Chondrocyte (in vitro differentiated cells): ENCODE measurements at places on chromosomes 7 and 10. TPM values are rescaled to one million over a fixed set of nuclear protein-coding genes. Genes with fewer than 3 reads are reported as not detected.

The CARD11 gene
- total RNA-seq: 0.39 to 1.8 TPM (median 1.7 TPM) in 3 replicates

DNA sequence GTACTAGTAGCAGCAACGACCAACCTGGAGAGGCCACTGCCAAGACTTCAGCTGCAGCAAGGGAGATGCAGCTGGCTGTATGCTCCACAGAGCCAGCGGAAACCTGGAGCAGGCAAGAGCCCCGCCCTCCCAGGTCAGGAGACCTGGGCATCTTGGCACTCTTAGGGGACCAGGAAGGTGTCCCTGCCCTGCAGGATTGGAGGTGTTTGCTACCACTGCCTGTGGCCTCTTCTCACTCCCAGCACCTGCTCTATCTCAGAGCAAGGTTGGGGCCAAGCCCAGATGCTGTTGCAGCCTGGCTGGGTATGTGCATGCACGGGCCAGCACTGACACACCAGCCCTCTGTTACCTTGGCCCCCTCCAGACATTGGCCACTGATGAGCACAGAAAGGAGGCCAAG is 1512.8 kb downstream of the REEP3 start:
- no peak overlapping the region for H3K27ac ChIP-seq
- DNase-seq: peak; percentile 77
- H3K36me3 ChIP-seq: peaks cover 1% of the 10 kb centered on the region
- H3K4me3 ChIP-seq: no peak overlapping the region
- no peaks in the 10 kb centered on the region for H3K27me3 ChIP-seq

DNA sequence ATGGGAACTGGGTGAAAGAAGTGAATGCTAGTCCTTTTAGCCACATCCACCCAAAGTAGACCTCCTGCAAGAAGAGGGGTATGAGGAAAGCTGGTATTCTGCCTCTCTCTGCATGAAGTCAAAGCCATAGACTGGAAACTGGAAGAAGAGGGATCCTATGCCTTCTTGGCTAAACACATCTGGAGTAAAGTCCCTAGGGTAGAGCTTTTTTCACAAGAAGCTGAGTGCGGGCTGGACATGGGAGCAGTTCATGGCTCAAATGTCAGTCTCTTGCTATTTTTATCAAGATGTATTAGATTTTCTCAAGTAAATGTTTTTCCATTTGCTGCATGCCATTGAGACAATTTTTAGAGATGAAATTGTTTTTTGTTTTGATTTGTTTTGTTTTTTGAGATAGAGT is 206.5 kb upstream of the TMEM72 start:
- H3K27me3 ChIP-seq: no peaks in the 10 kb centered on the region
- H3K27ac ChIP-seq: no peak overlapping the region
- peaks cover 51% of the 10 kb centered on the region for H3K4me1 ChIP-seq
- DNase-seq: no peak
- peaks cover 4% of the 10 kb centered on the region for H3K36me3 ChIP-seq

DNA sequence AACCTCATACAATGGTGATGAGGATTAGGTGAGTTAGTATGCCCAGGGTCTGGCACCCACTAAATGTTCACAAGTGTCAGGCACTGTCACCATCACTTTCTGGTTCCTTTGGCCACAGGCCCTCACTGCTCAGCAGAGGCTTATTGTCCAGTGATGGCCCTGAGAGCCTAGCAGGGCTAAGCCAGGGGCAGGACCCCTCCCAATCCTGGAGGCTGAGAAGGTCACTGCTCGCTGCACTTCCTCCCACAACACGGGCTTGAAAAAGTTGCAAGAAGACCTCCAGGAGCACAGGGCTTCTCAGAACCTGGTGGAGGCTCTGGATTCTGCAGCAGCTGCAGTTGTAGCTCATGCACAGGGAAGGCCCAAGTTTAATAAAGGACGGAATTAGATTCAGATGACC is 48.1 kb downstream of the DRGX start:
- no peak overlapping the region for H3K4me3 ChIP-seq
- no peaks in the 10 kb centered on the region for H3K36me3 ChIP-seq
- no peaks in the 10 kb centered on the region for H3K27me3 ChIP-seq
- no peaks in the 10 kb centered on the region for H3K4me1 ChIP-seq
- no peak for DNase-seq

DNA sequence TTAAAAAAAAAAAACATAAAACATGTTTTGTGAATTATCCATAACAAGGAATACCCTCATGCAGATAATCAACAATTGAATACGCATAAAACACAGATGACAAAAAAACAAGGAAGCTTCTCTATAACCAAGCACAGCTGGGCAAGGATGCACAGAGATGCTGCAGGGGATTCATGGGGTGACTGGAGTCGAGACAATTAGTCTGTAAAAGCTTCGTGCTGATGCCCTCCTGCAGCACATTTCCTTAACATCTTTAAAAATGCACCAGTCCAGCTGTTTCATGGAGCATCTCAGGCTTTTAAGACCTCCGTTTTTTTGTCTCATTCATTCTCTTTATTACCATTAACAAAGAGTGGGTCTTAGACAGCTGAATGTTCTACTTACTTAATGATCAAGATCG is 794.0 kb upstream of the C7orf33 start:
- no peaks in the 10 kb centered on the region for H3K4me1 ChIP-seq
- H3K27me3 ChIP-seq: peaks cover 1% of the 10 kb centered on the region
- H3K4me3 ChIP-seq: no peak overlapping the region
- H3K36me3 ChIP-seq: peaks cover 1% of the 10 kb centered on the region

DNA sequence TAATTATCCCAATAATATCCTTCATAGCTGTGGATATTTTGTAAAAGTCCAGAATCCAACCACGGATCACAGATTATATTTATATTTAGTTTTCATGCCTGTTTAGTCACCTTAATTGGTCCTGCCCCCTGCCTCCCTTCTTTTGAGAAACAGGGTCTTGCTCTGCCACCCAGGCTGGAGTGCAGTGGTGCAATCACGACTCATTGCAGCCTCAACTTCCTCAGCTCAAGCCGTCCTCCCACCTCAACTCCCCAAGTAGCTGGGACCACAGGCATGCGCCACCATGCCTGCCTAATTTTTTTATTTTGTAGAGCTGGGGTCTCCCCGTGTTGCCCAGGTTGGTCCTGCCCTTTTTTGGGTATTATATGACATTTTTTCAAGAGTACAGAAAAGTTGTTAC is 129.4 kb downstream of the KAT6B start:
- H3K27me3 ChIP-seq: no peaks in the 10 kb centered on the region
- no peak for DNase-seq
- peaks cover 16% of the 10 kb centered on the region for H3K4me1 ChIP-seq

DNA sequence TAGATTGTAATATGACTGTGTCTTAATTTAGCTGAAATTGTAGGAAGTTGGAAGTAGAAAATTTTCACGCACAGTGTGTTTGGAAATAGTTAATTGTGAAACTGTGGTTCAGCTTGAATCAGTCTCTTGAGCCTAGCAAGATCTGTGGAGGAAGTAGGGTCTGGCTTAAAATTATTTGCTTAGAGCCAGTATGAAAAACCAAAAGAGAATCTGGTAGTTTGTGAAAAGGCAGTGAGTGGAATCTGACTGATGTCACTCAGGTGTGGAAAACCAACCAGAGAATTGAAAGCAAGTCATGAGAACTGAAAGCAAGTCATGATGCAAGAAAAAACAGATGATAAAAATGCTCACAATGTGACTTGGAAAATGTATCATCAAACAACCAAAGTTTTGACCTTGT is 11.5 kb downstream of the LIPJ start:
- H3K4me3 ChIP-seq: no peak overlapping the region
- no peak overlapping the region for H3K27ac ChIP-seq
- no peak for DNase-seq
- no peaks in the 10 kb centered on the region for H3K4me1 ChIP-seq
